Natural killer cell (primary cell): ENCODE measurements at places on chromosomes 5 and 9. TPM values are rescaled to one million over a fixed set of nuclear protein-coding genes. Genes with fewer than 3 reads are reported as not detected.
A peak's percentile ranks its signal among the peaks of the same experiment; 100 is the strongest.

DNA sequence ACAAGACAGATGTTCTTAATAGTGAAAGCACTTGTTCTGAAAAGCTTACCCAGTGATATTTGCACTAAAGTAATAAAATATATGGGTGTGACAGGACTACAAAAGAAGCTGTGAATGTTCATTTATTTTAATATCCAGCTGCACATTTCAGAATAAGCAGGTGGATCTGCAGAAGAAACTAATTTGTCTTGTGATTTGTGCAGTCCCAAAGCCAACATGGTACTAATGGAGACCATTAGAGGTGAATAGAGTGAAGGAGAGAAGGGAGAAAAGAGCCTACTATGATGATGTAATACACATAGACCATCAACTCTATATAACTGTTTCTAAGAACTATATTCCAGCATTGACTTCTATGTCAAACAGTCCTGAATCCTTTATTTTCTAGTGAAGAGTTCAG is 362.8 kb downstream of the ISL1 start:
- no peaks in the 10 kb centered on the region for H3K36me3 ChIP-seq
- no peaks in the 10 kb centered on the region for H3K27me3 ChIP-seq
- no peak for DNase-seq
- no peaks in the 10 kb centered on the region for H3K4me1 ChIP-seq
- H3K4me3 ChIP-seq = no peak overlapping the region

GRCh38 chr5:23289162-23289561 is 218.2 kb upstream of the PRDM9 start:
- no peak overlapping the region for H3K27ac ChIP-seq
- no peak for DNase-seq
- H3K4me1 ChIP-seq = no peaks in the 10 kb centered on the region

DNA sequence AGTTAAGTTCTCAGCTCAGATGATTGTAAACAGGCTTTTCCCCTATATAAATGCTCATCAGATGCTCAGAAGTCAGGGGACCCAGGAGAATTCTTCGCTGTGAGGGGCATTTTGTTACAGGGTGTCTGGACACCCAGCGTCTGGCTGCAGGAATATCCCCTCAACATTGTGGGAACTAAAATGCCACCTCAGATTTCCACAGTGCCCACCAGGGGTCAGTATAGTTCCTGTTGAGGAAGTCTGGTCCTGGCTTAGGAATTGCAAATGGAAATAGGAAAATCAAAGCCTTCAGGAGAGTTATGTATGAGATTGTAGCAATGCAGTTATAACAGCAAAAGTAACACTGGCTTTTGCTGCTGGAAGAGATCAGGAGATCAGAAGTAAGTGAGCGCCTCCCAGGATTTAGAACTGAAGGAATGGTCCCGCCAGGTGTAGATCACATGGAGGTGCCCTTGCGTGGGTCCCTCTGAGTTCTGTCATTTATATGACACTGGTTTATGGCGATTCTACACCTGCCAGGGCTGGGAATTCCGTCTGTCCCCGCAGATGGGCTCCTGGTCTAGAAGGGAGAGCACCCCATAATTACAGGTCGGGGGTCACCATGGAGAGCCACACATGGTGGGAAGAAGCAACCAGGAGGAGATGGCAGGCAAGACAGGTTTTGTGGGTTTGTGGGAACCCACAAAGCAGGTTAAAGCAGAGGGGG is 47.1 kb upstream of the CTSL start:
- no peaks in the 10 kb centered on the region for H3K4me1 ChIP-seq
- H3K27ac ChIP-seq = no peak overlapping the region
- peak; percentile 69 for DNase-seq
- H3K4me3 ChIP-seq = no peak overlapping the region
- no peaks in the 10 kb centered on the region for H3K36me3 ChIP-seq
- no peaks in the 10 kb centered on the region for H3K27me3 ChIP-seq

- H3K27me3 ChIP-seq = no peaks in the 10 kb centered on the region
- no peak overlapping the region for H3K27ac ChIP-seq
- no peak overlapping the region for H3K4me3 ChIP-seq
- DNase-seq = no peak
- H3K36me3 ChIP-seq = peaks cover 47% of the 10 kb centered on the region
These were observed 62.1 kb downstream of the CEMIP2 start for GRCh38 chr9:71706176-71706575.

DNA sequence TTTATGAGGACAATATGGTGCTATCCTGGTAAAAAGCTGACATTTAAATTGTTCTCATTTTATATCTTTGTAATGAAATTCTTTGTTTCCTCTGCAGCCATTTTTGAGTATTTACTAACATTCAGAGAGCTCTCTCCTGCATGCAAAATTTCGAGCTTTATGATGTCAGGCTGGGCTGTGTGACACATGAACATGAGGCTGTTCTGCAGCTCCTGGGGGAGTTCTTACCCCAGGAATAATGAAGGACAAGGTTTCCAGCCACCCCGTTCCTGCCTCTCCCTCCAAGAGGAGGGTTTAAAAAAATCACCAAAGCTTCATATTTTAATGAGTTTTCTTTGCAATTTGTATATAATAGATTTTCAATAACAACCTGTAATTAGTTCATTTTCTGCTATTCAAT is 252.4 kb downstream of the HSPA4 start:
- H3K36me3 ChIP-seq = no peaks in the 10 kb centered on the region
- no peaks in the 10 kb centered on the region for H3K27me3 ChIP-seq
- no peak overlapping the region for H3K4me3 ChIP-seq
- no peak for DNase-seq
- no peaks in the 10 kb centered on the region for H3K4me1 ChIP-seq

Gene GSN
- 92.9 TPM for total RNA-seq

Gene OR1J2
- not detected for total RNA-seq

Gene ORM2
- not detected for total RNA-seq

Gene SETX
- 109 TPM for total RNA-seq
